ENCODE measurements at places on chromosomes 4 and X.

DNA sequence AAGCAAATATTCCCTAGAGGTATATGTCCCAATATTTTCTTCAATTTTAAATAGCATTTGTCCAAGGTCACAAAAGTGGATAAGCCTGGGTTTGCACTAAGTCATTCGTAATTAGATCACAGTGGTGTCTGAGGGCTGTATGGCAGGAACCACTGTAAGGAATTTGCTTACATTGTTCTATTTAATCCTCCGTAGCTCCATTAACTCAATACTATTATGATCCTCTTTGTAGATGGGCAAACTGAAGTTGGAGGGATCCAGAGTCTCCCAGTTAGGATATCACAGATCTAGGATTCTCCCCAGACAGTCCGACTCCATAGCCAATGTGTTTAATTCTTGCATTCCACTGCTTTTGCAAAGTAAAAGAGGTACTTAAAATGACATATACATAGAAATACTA, 242.7 kb upstream of the DCAF8L1 start:
- DNase-seq, result no peak

- no peak for DNase-seq
These were observed 137.9 kb upstream of the ZXDB start for GRCh38 chrX:57453901-57454300.

GRCh38 chrX:86047174-86047935, at the start of gene CHM:
Gene CHM, minus strand, starts transcription at chrX:86047558. Its CDS starts 26 bp downstream, at chrX:86047532.
- no peak for DNase-seq

GRCh38 chrX:281166-281999, at the start of gene PLCXD1:
Gene PLCXD1, plus strand, starts transcription at chrX:281381. Its CDS starts 2,807 bp downstream, at chrX:284188.
- DNase-seq, result no peak

GRCh38 chr4:4474476-4474875, 67.4 kb downstream of the STX18 start:
- no peak for DNase-seq

- DNase-seq, result no peak
These were observed 47.8 kb downstream of the SEPSECS start for GRCh38 chr4:25112366-25112994.

DNA sequence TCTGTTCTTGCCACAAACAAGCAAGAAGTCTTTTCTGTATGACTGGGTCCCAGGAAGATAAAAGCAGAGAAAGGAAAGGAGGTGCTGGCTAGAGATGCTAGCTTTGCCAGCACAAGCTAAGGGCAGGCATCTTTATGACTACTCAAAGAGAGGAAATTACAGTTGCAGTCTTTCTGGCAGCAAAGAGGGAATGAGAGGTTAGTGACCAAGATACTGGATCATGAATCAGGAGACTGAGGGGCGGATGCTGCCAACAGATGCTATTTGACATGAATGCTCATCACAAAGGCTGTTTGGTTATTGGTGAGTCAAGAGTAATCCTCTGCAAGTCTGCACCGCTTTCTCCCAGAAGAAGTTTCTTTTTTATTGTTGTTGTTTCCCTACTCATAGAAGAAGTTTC, 5.5 kb upstream of the XIAP start:
- DNase-seq, result no peak

DNA sequence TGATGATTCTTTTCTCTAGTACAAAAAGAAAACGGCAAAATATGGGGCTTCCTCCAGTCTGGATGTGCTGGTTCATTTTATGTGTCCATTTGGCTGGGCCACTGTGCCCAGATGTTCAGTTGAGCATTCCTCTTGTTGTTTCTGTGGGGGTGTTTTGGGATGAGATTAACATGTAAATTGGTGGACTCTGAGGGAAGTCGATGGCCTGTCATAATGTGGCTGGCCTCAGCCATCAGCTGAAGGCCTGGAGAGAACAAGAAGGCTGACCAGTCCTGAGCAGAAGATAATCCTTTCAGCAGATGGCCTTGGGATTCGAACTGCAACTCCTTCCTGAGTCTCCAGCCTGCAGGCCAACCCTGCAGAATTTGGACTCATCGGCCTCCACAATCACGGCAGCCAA, 136.7 kb downstream of the EVC2 start:
- no peak for DNase-seq

- DNase-seq, result no peak
These were observed 564.7 kb downstream of the IL15 start for GRCh38 chr4:142201041-142201440.

- DNase-seq, result no peak
These were observed 163.2 kb downstream of the HHIP start for GRCh38 chr4:144809056-144809640.

GRCh38 chr4:33566649-33567048, 2677.7 kb downstream of the ARAP2 start:
- no peak for DNase-seq
